Left renal cortex interstitium (tissue), 4 donors: ENCODE measurements at places on chromosomes 5 and 9.
A peak's percentile ranks its signal among the peaks of the same experiment; 100 is the strongest.

DNA sequence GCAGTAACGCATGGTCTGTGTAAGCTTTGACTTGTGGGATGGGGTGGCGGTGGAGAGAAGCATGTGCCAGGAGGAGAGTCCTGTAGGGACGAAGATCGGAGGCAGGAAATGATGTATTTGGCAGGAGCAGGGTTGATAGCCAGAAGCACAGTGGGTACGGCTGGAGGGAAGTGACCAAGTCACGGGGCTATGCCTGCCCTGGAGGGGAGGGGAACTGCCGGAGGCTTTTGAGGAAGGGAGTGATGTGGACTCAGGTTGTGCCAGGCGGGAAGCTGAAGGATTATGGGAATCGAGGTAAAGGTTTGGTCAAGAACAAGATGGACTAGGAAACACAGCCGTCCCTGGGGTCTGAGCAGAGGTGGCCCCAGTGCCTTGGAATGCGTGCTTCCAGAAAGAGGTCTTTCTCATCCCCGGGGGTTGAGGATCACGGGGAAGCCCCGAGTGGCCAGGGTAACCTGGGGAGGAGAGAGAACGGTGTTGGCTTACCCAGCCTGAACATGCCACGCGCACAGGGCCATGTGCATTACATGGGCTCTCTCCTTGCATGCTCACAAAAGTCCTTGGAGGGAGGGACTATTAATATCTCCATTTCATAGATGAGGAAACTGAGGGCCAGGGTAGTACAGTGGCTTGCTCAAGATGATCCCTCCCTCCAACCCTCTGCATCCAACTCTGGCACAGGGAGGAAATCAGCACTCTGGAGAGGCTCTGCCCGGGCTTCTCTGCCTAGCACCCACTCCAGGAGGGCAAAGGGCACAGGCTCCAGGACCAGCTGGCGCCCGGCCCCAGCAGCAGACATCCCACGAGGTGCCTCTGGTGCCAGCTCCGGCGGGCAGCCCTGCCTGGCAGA, 253.8 kb downstream of the PBX3 start:
- no peak for DNase-seq

DNA sequence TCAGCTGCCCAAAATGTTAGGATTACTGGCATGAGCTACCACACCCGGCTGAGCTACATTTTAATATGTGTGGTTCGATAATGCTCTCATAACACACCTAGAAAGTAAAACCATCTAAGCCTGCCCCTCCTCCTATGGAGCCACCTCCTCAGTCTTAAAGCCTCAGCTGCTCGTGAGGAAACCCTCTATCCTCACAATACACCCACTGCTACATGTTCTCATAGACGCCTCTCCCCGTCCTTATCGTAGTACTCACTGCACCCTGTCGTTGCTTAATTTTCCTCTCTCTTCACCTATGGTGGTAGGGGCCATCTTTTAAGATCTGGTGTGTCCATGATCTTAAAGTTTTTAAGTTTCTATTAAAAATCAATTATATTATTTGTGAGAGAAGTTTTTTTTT, 72.9 kb downstream of the RCL1 start:
- DNase-seq, result no peak

DNA sequence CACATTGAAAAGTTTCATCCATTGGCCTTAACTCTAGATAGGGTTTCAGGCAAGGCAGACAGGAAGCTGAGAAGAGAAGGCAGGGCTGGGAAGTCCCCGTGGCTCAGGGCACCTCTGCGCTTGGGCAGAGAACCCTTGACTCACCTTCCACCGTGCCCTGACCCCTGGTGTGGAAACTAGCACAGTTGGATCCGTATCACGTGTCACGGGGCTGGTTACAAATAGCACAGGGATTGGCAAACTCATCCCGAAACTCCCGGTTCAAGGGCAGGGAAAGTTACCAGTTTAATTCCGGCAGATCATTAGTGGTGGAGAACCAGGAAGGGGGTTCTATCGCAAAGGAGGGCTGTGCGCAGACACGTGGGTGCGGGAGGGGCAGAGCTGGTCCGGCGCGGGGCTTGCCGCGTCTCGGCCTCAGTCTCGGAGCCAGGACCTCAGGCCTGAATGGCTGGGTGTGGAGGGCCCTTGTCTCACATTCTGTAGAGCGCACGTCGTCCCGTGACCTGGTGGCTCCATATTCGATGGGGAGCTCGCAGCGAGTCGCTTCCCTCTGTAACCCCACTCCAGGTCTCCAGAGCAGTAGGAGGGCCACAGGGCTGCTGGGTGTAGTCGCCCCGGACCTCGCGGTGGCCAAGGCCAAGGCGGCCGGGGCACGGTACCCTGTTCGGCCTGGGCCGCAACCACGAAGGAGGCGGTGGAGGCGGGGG, 771 bp upstream of the TMEM171 start:
- no peak for DNase-seq

DNA sequence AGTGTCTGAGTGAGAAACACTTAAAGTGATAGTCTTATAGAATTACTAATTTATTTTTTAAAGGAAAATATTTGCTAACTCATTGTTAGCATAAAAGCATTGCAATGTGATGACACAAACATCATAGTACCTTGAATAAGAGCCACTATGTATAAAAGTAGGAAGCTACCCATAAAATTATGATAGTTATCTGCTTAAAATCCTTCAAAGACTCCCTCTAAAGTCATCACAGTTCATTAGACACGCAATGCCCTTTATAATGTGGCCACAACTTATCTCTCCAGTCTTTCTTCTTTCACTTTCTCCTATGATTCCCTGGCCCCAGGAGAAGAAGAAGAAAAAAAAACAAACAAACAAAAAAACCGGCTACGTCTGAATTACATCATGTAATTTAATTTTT, 1144.0 kb upstream of the NUDT12 start:
- DNase-seq, result no peak

DNA sequence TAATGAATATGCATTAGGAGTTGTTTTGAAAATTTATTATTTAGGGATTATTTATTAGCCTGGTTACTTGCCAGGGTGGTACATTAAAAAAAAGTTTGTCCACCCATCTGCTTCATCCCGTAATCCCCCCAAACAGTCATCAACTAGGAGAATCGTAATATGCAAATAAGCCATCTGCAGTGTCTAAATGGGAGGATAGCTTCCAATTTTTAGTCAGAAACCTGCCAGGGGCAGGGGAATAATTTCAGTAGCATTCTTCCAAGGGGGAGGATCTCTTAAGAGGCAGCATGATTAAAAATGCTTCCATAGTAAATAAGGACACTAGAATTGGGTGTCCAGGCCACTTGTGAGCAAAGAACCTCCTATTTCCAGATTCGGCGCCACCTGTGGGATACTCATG, 43.3 kb downstream of the SH3GL2 start:
- DNase-seq, result no peak

- no peak for DNase-seq
These were observed 224.1 kb downstream of the CACNA1B start for GRCh38 chr9:138101444-138102234.

DNA sequence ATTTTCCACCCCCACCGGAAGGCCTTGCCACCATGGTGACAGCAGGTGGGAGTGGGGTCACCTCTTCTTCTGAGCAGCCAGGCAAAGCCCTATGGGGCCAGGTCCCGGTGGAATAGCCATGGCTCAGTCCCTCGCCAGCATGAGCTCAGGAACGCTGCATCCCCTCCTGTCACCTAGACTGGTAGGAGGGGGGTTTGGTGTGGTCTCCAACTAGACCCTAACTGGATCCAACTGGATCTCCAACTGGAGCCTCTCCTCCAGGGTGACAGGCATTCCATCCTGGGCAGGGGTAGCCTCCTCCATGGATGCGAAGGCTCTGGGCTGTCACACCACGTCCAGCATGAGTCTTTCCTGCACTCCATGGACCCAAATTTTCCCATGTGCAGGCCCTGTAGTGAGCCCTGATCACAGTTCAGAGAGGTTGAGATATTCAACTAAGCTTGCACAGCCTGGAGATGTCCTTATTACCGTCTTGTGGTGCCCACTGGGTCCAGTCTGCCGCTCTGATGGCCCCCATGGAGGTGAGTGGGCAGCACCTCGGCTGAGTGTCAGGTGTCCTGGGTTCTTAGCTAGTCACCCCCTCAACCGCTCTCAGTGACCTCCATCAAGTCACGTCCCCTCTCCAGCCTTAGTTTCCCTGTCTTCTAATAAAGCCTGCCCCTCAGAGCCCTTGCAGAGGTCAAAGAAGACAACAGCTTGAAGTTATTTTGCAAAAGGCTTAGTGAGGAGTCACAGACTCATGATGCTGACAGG, 18.6 kb upstream of the FIBCD1 start:
- DNase-seq, result no peak

DNA sequence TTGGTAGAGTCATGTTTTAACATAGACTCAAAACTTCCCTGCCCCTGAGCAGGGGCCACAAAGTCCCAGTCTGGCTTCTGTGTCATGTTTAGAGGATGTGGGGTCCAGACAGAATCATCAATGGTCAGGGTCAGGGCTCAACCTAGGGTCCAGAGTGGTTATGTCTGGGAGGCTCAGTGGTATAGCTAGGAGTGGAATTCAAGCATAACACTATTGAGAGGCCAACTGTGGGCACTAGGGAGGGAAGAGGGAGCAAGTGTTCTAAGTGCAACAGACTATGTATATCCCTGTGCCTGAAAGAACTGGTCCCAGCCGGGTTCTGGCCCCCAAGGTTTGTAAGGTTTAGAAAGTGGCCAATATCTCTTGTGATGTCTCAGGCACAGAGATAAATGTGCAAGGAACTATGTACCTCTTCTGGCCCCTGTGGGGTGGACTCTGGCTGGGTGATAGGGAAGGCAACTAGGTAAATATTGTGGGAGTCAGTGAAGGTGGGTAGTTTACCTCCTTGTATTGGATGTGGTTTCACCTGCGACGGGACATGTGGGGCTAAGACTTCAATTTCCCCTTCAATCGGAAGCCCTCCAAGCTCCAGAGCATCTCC, 14.0 kb downstream of the MYORG start:
- DNase-seq, result no peak

GRCh38 chr5:66872736-66873331, 276.6 kb downstream of the MAST4 start:
- DNase-seq, result no peak

- DNase-seq, result peak; percentile 15
These were observed 57.0 kb downstream of the SECISBP2 start for GRCh38 chr9:89375191-89375760.

- no peak for DNase-seq
These were observed 12.2 kb upstream of the CARTPT start for GRCh38 chr5:71706906-71707305.

DNA sequence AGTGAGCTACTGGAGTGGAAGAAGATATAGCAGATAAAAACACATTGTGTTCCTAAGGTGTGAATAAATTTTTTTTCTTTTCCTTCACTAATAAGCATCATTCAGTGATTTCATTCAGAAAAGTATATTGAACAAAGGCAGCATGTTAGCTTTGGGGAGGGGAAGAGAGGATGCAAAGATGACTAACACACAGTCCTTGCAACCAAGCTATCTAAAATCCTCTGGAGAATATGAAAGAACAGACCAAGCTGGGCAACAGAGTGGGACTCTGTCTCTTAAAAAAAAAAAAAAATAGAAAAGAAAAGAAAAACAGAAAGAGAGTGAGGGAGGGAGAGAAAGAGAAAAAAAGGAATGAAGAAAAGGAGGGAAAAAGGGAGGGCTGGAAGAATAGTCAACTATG, 22.3 kb upstream of the OMD start:
- no peak for DNase-seq

DNA sequence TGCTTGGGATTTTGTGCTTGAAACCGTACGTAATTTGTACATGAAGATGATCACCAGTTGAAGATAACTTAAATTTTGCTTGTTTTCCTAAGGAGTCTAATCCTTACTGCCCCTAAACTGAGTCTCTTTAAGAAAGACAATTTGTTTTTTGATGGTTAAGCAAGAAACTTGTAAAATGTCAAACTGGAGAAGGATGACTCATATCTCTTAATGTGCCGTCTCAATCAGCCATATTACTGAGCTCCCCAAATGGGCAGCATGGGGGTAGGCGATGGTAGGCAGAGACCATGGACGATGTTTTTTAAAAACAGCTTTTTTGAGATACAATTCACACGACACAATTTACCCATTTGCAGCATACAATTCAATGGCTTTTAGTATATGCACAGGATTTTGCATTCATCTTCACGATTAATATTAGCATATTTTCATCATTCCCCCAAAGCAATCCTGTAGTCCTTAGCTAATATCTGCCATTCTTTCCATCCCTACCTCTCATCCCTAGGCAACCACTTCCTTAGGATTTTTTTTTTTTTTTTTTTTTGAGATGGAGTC, 14.3 kb downstream of the ARHGAP26 start:
- no peak for DNase-seq

- no peak for DNase-seq
These were observed 12.9 kb upstream of the COL15A1 start for GRCh38 chr9:98930792-98931191.

- no peak for DNase-seq
These were observed 31.2 kb downstream of the PIK3R1 start for GRCh38 chr5:68246802-68247201.

DNA sequence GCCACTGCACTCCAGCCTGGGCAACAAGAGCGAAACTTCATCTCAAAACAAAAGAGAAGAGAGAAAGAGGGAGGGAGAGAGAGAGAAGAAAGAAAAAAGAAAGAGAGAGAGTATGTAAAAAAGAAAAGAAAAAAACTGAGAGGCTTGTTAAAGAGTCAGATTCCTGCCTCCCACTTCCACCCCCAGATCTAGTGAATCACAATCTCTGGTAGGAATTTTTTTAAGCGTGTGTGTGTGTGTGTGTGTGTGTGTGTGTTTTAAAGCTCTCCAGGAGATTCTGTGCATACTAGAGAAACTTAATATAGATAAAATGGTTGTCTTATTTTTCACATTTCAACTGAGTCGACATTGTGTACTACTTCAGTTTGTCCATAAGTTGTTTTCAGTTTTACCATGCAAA, 32.0 kb downstream of the SAR1B start:
- no peak for DNase-seq

DNA sequence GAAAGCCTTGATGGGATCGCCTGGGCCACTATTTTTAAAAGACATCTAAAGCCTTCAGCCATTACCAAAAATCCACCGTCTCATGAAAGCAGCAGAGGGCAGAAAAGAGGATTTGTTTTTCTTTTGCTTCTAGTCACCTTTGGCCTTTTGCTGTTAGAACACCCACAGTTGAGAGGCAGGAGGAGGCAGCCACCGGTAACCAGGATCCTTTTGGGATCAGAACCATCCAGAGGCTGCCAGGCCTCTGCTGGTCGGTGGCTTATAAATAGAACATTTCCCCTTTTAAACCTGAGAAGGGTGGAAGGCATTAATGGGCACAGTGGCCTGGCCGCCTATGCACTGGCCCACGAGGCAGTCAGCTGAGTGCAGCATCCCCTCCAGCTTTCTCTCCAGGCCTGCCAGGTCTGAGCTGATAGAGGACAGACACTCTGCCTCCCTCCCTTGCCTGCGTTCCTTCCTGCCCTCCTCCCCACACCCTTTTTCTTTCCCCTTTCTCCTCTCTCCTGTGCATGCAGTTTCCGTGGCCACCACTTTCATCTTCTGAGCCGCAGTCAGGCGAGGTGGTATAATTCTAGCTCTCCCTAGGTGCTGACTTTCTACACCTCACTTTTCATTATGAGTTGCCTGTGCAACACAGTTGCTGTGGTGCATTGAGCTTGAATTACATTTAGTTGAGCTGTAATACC, 253.4 kb downstream of the ARHGAP26 start:
- DNase-seq, result no peak

- DNase-seq, result no peak
These were observed 9.7 kb upstream of the ERBIN start for GRCh38 chr5:65916636-65917035.

- no peak for DNase-seq
These were observed 175.0 kb downstream of the AUH start for GRCh38 chr9:91186632-91187108.

GRCh38 chr5:54889826-54890225, 95.6 kb downstream of the ESM1 start:
- DNase-seq, result no peak

- no peak for DNase-seq
These were observed 14.6 kb upstream of the TNIP1 start for GRCh38 chr5:151095341-151096000.

- no peak for DNase-seq
These were observed 20.5 kb upstream of the ZFR start for GRCh38 chr5:32465076-32465475.
